Progenitor cell of endocrine pancreas (in vitro differentiated cells): ENCODE measurements at places on chromosomes 12 and 14. TPM values are rescaled to one million over a fixed set of nuclear protein-coding genes. Genes with fewer than 3 reads are reported as not detected.

Gene NEMF
- total RNA-seq = 86.1 and 86.8 TPM in 2 replicates

DNA sequence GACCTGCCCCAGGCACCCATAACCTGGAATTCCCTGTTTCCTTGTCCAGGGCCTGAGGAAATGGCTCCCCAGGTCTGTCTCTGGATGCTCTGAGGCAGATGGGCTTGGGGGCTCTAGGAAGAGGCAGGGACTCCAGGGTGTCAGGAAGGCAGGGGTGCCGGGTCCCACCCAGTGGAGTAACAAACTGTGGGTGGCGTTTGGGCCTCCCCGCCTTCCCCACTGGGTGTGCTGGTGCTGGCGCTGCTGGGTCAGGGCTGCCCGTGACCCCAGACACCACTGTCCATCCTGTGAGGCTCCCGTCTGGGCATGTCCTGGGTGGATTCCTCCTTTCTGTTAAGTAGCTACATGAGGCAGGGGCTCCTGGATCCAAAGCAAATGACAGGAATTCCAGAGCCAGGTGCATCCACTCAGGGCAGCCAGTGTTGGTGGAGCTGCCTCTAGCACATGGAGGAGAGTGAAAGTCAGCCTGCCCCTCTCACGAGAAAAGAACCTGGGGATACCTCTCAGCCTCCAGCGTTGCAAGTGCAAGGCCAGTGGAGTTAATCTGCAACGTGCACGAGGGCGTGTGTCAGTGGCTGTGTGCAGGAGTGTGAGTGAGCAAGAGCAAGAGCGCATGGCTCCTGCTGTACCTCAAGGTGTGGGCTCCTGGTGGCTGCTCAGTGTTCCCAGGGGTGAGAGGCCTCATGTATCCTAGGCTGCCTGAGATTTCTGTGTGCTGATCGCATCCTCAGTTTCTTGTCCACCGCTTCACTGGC lies 403.1 kb downstream of the TMEM121 start:
- no peaks in the 10 kb centered on the region for H3K4me1 ChIP-seq
- H3K4me3 ChIP-seq = no peak overlapping the region
- DNase-seq = no peak
- no peaks in the 10 kb centered on the region for H3K27me3 ChIP-seq
- no peak overlapping the region for H3K27ac ChIP-seq
- H3K36me3 ChIP-seq = no peaks in the 10 kb centered on the region

Gene SPTB
- total RNA-seq = 1.1 and 1.7 TPM in 2 replicates

DNA sequence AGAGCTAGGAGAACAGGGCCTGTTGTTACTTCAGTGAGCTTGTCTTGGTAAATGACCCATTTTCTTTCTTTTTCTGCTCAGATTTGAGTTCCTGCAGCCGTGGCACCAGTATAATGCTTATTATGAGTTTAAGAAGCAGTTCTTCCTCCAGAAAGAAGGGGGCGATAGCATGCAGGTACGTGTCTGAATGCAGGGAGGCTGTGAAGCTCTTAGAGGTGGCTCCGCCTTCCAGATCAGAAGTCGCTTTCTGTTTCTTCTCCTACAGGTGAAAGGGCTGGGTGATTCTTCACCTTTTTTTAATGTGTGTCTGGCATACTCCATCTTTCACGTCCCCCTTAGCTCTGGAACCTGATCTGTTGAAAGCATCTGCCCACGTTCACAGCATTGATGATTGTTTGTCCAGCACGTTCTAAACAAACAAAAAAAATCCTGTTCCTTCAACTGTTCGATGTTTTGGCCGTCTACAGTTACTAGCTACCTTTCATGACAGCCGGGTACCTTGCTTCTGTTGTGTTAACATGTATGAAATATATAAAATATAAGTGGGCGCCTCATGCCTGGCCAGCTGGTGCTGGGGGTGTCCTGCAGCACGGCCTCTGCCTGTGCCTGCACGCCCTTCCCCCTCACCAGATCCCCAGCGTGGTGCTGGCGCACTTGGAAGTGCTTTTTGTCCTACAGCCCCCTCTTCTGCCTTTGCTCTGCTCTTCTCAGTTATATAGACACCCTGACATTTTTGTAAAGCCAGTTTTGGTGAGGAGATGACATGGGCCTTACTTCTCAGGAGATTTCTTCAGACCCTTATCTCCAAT lies 44.6 kb downstream of the SFSWAP start:
- DNase-seq = no peak
- no peak overlapping the region for H3K4me3 ChIP-seq
- H3K4me1 ChIP-seq = no peaks in the 10 kb centered on the region
- H3K27me3 ChIP-seq = no peaks in the 10 kb centered on the region
- peaks cover 25% of the 10 kb centered on the region for H3K36me3 ChIP-seq
- H3K27ac ChIP-seq = no peak overlapping the region

GRCh38 chr12:124165695-124166094 lies 129.2 kb upstream of the RFLNA start:
- H3K27ac ChIP-seq = no peak overlapping the region
- DNase-seq = no peak

Gene BTBD7
- 56.8 and 65.5 TPM in 2 replicates for total RNA-seq

Gene ACOT4
- 1.3 and 1.5 TPM in 2 replicates for total RNA-seq

- H3K4me1 ChIP-seq = peaks cover 6% of the 10 kb centered on the region
- no peaks in the 10 kb centered on the region for H3K27me3 ChIP-seq
- no peak overlapping the region for H3K4me3 ChIP-seq
- no peak overlapping the region for H3K27ac ChIP-seq
- no peaks in the 10 kb centered on the region for H3K36me3 ChIP-seq
These were observed 11.0 kb upstream of the CELA1 start for GRCh38 chr12:51357374-51358047.

DNA sequence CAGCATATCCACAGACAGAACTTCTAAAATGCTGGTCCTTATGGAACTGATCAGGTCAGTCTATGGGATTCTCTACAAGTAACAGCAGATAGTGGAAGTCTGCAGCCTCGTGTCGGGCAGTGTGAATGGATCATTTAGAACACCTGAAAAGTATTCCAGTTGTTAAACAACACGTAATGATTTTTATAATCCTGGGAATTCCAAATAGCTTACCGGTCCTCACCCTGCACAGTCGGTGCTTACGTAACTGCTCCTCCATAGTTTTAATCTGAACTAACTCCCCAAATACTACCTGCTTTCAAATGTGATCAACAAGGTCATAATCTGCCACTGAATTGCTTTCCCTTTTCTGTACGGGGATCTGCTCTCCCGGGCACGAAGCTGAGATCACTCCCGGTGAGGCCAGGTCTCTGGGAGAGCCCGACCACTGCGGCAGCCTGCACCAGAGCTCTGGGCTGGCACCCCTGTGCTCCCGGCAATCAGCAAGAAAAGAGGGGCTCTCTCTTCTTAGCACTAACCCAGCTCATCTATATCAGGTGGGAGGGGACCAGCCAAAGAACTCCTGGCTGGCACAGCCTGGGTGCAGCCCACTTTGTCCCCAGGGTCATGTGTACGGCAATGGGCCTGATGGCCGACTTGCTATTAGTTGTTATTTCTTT lies 157.0 kb downstream of the FOXN3 start:
- H3K4me1 ChIP-seq = no peaks in the 10 kb centered on the region
- no peak overlapping the region for H3K4me3 ChIP-seq
- H3K27me3 ChIP-seq = no peaks in the 10 kb centered on the region
